ENCODE measurements at places on chromosomes 3 and 15. TPM values are rescaled to one million over a fixed set of nuclear protein-coding genes. Genes with fewer than 3 reads are reported as not detected.

The LRRC15 gene
- total RNA-seq, result not detected

The CSTA gene
- total RNA-seq, result 1.5 TPM

The LRRN1 gene
- total RNA-seq, result 0.59 TPM

The POLR2H gene
- 55.7 TPM for total RNA-seq

- DNase-seq, result no peak
Measured at GRCh38 chr3:60877188-60877587, 374.1 kb downstream of the FHIT start.

GRCh38 chr3:24972491-24972890, 455.6 kb upstream of the RARB start:
- no peak for DNase-seq

DNA sequence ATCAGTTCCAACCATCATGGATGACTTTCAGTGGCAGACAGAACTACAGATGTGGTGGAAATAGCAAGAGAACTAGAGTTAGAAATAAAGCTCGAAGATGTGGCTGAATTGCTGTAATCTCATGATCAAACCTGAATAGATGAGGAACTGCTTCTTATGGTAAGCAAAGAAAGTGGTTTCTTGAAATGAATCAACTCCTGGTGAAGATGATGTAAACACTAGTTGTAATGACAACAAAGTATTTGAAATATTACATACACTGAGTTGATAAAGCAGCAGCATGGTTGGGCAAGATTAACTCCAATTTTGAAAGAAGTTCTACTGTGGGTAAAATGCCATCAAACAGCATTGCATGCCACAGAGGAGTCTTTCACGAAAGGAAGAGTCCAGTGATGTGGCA, 131.7 kb upstream of the FAM3D start:
- DNase-seq, result no peak

DNA sequence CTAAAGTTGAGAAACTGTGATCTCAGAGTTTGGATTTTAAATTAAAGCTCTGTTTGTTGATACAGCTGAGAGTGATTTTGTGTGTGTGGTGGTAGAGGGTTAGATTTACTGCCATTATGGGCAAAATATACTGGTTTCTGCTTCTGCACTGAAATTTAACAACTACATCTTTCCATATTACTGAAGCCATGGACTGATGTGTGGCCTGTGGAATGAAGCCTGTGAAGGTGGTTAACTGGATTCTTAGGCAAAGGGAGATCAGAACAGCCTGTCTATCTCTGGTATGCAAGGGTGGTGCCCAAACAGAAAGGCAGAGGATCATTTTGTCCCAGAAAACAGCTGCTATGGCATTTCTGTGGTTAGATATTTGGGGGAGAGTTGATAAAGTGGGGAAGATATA, 297.3 kb upstream of the THBS1 start:
- DNase-seq, result no peak

DNA sequence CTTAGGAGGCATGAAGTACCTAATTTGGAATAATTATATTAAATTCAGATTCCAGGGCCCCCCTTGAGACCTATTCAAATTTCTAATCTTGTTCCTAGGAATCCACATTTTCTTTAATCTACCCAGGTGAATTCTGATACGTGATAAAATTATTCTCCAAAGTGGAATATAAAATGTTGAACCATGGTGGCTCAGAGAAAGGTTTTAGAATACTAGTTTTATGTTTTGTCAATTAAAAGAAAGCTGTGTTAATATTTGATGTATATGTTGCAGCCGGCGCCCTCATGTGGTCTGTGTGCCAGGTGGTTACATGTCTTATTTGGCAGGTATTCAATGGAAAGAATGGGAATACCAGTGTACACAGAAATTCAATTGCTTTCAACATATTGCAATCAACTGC, 321.8 kb downstream of the FEZF2 start:
- DNase-seq, result no peak

DNA sequence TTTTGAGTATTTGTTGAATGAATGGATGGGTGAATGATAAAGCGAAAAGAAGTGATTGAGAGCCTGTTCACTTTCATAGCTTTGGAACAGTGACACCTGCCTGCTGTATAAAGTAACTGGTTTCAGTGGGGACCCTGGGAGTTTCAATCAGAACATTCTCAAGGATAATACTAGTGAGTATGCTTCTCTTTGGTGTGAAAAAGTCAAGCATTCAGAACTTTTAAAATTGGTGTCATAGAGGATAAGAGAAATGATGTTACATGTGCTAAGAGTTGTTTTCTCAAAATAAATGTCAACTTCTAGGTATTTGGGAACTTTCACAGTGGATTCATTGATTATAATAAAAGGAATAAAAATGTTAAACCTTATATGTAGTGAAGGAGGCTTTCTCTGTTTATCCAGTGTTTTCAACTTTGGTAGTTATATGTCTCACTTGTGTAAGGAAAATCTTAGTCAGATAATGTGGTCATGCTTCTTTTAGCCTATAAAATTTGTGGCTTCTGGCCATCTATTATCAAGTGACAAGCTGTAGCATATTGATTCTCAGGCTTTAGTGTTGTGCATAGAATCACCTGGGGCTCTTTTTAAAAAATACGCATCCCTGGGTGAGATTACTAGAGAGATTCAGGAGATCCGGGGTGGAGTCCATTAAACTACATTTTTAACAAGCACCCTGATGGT, 11.9 kb downstream of the LRCH3 start:
- DNase-seq, result no peak

DNA sequence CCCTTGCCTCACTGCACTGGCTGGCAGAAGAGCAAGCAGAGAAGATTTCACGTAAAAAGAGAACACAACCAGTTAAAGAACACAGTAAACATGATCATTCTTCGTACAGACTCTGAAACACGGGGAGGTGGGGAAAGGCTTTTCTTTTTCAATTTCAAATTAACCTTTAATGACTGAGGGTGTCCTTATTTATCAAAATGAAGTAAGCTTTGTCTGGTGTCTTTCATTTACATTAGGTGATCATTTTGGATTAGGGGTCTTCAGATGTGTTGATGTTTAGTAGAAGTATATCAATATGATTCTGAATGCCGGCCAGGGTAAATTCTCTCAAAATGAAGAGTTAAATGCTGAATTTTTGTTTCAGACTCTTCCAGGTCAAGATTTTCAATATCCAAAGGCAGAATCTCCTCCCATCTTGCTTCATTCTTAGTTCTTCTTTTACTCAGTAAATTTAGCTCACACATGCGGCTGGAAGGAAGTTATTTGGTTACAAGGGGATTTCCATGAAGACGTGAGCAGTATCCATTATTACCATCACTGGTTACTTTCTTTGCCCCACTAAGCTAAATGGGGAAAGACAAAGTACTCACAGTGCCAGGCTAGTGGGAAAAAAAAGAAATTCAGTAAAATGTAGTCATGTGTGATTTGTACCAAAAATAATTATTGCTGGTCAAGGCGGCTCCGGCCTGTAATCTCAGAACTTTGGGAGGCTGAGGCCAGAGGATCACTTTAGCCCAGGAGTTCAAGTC, 272.2 kb upstream of the NR2F2 start:
- DNase-seq, result no peak

DNA sequence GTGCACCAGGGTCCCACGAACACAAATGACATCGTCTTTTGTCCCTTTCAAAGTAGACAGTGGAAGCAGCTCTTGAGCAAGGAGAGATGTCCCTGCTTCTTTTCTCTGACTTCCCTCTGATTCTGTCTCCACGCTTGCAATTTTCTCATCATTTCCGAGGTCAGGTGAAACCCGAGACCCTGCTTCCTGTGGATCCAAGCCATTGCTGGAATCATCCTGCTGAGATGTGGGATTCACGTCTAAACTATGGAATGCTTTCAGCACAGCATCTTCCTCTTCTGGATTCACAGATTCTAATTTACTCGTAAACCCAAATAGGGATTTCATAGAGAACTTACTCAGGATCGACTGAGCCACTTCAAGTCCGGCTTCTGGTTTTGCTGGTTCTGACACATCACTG, 127.1 kb downstream of the FMN1 start:
- no peak for DNase-seq

- DNase-seq, result no peak
Measured at GRCh38 chr3:8558645-8559044, 57.0 kb downstream of the LMCD1 start.

DNA sequence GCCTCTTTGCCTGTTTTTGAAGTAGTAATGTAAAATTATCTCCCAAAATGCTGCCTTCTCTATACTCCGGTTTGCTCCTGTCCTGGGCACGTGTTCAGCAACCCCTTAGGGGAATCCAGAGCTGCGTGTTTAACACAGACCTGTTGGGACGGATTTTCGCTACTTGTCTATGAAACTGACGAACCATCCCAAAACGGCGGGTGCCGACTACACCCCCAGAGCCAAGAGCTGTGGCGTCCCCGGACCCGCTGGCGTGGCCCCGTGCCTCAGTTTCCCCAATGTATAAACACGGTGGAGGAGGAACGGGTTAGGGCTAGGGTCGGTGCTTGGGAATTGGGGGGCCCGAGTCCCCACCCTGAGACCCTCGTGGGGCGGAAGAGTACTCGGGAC, 473 bp downstream of the FHIT start:
- DNase-seq, result no peak

GRCh38 chr3:52019352-52020080, 23.8 kb upstream of the RPL29 start:
- no peak for DNase-seq

GRCh38 chr15:100861511-100861991, 18.1 kb upstream of the ALDH1A3 start:
- no peak for DNase-seq
